T-helper 2 cell (primary cell): ENCODE measurements at places on chromosomes 12 and 14.
A peak's percentile ranks its signal among the peaks of the same experiment; 100 is the strongest.

GRCh38 chr14:59360923-59361794 lies 104.0 kb downstream of the GPR135 start:
- DNase-seq = no peak

DNA sequence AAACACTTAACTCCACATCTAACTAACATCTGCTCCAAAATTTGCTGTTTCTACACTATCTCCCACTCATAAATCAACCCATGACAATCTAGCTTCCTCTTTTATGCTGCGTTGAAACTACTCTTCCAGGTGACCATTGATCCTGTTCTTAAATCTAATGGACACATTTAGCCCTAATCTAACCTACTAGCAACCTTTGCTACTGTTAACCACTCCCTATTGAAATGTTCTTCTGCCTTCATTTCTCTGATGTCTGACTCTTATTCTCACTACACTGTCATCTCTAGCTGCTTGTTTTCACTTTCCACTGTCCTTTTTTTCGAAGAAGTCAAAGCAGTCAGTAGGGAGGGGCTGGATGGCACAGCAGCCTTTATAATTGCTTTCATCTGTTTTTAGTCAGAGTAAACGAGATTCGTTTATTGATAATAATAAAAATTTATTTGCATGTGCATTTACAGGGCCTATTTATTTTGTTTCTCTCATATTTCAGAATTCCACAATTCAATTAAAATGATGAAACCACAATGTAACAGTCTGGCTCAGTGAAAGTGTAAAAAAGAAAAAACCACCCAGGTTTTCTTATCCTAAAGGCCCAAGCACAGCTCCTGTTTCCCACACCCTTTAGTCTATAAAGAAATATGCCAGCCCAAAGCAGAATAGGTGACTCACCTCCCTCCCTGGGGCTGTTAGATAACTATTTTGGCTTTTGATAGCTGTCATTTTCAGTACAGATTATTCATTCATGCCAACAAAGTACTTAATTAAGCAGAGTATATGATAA lies 44.9 kb downstream of the ATP2B1 start:
- no peak for DNase-seq

DNA sequence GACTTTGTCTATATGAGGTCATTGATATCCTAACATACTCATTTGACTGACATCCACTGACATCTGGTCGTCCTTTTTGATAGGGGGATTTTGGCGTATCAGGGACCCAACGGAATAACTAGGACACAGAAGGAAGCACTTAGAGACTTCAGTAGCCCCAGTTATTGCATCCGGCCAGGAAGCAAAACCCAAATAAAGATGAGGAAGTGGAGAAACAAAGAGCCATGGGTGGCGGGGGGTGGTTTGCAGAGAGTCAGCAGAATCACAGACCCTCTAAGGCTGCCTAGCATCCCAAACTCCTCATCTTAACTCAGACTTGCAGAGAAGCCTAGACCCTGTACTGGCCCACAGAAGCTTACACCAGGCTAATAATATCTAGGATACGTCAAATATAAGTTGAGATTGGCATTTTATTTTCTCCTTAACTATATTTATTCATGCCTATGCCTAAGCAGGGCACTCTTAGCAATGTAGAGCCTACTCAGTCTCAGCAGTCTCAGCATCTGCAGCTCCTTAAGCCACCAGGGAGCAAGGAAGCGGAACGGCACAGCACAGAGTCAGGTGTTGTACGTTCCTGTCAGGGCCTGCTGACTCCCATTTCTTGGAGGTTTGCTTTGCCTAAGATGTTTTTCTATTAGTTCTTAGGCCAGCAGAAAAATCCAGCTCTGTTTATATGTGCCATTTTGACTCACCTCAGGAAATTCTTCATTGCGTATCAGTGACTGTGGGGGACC lies 45.1 kb downstream of the KCNA1 start:
- DNase-seq = no peak

DNA sequence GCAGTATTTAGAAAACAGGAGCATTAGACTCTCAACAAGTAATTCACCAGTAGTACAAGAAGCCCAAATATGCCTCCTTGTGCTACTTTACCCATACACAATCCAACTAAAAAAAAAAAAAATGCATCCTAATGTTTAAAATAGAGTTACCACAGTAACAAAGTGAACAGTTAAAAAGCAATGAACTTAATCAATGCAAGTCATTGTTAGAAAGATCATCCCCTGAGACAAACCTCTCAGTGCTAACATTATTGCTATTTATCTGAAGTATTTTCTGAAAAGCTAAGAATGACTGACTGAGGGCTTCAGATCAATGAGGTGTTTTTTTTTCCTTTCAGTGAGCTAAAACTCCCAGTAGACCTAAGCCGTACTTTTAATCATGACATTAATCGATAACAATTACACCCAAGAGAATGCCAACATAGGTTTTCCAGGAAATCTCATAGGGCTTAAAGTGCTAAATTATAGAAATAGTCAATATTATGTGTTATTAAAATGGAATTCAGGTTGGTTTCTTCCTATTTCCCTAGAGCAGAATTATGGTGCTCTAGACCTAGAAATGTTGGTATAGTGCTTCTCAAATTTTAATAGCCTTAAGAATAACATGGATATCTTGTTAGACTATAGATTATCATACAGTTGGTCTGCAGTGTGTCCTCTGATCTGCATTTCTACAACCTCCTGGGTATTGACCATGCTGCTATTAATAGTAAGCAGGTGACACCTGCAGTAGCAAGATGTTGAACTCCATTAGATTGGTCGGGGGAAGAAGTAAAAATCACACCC lies 123.0 kb downstream of the PRKD1 start:
- no peak for DNase-seq

DNA sequence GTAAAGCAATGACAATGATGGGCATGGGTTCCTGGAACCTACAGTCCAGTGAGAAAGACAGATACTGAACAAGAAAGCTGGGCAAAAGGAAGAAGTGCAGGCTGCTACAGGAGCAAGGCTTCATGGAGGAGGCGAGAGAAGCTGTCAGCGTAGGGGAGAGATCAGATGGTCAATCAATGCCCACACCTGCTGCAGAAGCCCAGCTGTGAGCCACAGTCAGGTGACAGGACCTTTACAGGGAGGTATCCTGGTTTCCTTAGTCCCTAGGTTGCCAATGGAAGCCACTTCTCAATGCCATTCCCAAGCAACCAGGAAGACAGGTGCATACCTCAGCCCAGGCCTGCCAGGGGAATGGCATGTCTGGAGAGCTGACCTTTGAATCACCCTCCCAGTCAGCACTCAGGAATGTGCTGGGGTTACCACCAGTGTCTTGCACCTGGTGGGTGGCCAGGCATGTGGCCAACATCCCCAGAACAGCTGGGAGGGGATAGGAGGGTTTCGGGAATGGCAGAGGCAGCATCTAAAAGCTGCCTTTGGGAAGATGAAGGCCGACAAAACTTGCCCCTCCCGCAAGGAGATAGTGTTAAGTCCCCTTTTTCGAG lies 170.3 kb downstream of the TTC7B start:
- DNase-seq = no peak

- no peak for DNase-seq
These were observed 120.9 kb upstream of the ATP2B1 start for GRCh38 chr12:89829434-89829975.

- DNase-seq = no peak
These were observed 319.3 kb upstream of the SOX5 start for GRCh38 chr12:24268663-24269186.

DNA sequence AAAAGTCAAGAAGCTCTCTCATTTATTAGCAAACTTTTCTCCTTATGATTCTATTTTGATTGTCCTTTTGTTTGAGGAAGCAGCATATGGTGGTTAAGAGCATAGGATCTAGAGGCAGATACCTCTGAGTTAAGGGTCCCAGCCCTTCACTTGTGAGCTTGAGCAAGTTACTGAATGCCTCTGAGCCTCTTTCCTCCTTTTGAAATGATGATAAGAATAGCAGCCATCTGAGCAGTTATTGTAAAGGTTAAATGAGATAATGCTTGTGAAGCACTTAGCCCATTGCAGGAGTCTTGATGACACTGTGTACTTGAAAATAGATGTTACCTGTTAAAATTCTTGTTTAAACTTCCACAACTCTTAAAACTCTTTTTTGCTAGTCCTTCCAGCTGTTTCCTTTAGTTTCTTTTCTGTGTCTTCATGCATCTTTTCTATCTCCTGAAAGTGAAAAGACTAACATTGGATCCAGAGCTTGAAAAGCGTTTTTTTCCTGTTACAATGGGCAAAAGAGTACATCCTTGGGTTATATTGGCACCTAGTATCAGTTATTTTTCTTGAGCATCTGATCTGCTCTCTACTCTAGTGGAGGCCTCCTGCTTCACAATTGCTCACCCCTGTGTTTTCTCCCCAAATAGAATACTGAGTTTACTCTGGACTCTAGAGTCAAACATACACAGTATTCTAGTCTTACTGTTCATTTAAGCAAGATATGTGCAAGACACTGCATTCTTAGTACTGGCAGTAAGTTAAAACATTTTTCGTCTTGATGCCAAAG lies 3.1 kb downstream of the HIF1A start:
- DNase-seq = no peak

DNA sequence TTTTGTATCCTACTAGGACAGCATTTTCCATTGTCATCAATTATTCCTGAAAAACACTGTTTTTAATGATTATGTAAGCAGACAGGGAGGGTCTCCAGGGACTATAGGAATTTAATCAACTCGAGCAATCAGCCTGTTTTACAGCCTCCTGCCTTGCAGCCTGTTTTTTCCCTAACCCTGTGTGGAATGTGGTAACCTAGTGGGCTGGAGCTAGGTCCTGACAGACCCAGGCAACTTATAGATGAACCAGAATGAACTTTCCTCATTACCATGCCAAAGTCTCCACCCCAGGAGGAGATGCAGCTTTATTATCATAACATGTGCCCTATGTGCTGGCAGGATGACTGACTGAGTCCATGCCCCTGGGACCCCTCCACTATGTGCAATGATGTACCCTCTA lies 375.1 kb downstream of the BMP4 start:
- no peak for DNase-seq

GRCh38 chr12:116148844-116149243 lies 128.6 kb downstream of the MED13L start:
- DNase-seq = no peak

- no peak for DNase-seq
These were observed 60.0 kb downstream of the TMTC2 start for GRCh38 chr12:82746668-82747067.

DNA sequence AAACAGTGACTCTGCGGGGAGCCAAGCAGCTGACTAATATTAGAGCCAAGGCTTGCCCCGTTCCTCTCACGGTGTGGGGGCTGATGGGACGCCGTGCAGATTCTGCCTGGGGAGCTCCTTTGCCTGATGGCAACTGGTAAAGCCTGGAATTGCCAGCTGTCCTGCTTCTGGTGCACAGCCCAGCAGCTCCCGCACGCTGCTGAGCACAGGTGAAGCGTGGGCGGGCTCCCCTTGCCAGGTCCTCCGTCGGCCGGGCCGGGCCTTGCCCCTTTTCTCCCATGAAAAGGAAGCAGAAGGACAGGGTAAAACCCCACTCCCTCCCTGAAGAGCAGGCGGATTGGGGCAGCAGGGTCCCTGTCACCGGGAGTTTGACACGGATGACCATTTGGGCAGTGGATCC lies 79.0 kb downstream of the WDR20 start:
- DNase-seq = no peak

DNA sequence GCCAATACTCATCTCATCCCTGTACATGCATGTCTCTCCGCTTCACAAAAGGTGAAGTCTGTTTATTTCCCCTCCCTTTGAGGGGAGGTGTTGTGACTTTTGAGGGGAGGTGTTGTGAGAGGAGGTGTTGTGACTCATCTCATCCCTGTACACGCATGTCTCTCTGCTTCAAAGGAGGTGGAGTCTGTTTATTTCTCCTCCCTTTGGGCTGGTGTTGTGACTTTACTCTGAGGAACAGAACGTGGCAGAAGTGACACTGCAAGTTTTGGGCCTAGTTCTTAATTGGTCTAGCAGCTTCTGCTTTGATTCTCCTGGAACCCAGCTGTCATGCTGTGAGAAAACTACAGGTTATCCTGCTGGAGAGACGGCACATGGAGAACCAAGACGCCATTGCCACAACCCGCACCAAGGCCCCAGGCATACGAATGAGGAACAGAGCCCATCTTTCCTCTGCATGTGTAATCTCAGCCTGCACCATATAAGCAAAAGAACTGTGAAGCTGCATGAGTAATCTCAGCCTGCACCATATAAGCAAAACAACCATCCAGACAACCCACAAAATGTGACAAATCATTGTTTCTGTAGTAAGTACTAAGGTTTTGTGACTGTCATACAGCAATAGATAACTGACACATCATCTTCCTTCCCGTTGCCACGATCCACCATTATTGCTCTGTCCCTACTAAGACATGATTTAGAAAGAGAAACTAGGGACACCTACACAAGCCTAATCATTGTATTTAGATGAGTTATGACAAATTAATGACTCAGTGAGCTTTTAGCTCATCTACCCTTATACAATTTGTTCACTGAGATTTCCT lies 30.0 kb downstream of the GALNT4 start:
- DNase-seq = no peak

- DNase-seq = no peak
These were observed 15.0 kb downstream of the DTD2 start for GRCh38 chr14:31442284-31442683.

GRCh38 chr12:57803319-57803893 lies 15.1 kb downstream of the AVIL start:
- no peak for DNase-seq

- DNase-seq = no peak
These were observed 25.6 kb downstream of the CRACR2A start for GRCh38 chr12:3727354-3727753.

GRCh38 chr12:64470495-64470894 lies 18.6 kb downstream of the TBK1 start:
- no peak for DNase-seq

- DNase-seq = peak; percentile 65
These were observed 77.9 kb upstream of the PWP1 start for GRCh38 chr12:107607464-107608392.

DNA sequence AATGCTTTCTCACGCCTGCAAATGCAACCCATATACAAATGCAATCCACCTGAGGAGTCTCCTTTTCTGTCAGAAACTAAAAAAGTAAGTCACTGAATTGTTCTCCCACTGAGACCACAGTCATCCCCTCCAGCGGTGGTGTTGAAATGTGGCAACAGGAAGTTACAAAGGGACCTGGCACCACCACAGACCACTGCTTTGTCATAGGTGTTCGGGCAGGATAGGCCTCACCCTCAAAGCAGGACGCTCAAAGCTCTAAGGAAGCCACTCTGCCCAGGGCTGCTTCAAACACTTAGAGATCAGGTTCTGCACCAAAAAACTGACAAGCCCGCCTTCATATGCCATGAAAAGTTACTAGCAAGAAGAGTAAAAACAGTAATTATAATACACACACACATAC lies 11.3 kb downstream of the PHLDA1 start:
- peak; percentile 57 for DNase-seq
